ENCODE measurements at places on chromosomes 12 and 14.

- DNase-seq: peak; percentile 61
Measured at GRCh38 chr12:98419081-98419794, 96.2 kb upstream of the TMPO start.

DNA sequence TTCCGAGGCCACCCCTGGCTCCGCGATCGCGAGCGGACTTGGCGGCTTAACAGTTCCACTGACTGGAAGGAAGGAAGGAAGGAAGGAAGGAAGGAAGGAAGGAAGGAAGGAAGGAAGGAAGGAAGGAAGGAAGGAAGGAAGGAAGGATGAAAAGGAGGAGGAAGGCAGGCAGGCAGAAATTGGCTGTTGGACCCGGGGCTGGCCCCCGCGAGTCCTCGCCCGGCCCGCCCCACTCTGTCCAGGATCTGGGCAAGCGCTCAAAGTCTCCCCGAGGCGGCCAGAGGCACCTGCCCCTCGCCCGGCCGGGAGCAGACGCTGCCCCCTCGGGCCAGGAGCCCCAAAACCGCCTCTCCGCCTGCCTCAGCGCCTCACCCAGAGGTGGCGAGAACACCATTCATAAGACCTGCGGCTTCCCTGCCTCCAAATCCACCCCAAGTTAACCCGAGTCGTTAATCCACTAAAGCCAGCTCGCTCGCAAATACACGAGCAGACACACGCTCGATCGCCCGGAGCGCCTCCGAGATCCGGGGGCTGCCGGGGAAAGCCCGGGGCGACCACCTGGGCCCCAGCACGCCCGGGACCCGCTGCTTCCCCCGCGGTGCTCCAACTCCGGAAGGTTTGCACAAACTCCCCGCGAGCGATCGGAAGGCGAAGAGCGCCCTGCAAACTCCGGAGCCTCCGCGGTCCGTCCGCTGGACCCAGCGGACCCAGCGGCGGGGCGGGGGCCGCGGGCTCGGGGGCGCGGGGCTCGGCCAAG, 844 bp downstream of the DPF3 start:
- DNase-seq: peak; percentile 40

DNA sequence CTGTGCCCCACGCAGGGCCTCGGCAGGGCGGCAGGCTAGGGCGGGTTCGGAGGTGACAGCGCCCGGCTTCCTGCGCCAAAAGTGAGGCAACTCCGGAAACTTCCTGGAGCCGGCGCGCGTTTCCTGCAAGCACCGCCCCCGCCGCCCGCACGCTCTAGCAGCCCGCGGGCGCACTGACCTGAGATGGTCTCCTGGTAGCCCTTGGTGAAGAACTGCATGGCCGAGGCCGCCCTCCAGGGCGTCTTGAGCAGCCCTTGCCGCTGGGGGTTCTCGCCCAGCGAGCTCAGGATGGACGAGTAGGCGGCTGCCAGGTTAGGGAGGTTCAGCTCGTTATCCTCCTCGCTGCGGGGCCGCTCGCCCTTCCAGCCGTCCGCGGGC, 494 bp downstream of the GCH1 start:
- peak; percentile 61 for DNase-seq

DNA sequence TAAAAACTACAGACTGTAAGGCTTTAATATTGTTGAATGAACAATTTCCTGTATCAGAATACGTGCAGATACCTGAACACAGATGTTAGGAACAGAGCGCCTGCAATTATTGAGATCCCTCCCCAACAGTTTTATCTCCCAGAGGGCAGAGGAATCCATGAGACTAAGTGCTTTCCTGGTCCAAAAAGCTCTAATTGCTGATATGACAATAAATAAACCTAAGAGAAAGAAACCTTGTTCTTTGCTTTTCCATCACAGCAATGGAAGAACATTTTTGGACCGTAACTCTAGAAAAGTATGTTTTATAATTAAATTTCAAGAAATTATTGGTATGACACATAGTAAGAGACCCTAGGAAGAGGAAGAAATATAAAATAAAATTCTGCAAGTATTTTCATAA, 13.0 kb upstream of the KRT83 start:
- no peak for DNase-seq

GRCh38 chr14:100674428-100674827, 52.3 kb upstream of the DLK1 start:
- DNase-seq: no peak

DNA sequence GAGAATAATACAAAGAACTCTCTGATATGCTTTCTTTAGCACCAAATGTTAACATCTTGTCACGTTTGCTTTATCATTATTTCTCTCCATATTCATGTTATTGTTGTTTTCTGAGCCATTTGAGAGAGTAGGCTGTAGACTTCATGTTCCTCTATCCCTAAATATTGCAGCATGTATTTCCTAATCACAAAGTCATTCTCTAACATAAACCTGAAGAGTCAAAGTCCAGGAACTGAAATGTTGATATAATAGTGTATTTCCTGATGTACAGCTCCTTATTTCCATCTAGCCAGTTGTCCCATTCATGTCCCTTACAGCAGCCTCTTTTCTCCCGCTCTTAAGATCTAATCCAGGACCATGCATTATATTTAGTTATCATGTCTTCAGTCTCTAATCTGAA, 72.8 kb downstream of the SPATS2 start:
- peak; percentile 17 for DNase-seq

DNA sequence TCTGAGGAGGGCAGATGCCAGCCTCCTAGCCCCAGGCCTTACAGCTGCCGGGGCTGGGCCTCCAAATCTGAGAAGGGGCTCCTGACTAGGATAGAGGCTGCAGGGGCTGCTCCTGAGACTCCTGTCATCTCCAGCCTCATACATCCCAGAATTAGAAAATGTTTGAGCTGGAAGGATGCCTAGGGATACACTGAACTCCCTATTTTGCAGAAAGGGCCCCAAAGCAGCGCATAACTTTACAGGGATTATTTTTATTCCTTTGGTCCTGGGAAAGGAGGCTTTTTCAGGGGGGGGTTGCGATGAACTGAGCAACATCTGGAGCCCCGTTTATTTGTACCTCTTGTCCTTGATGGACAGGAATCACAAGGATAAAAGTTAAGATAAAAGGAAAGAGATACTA, 35.9 kb upstream of the SLC38A2 start:
- no peak for DNase-seq

DNA sequence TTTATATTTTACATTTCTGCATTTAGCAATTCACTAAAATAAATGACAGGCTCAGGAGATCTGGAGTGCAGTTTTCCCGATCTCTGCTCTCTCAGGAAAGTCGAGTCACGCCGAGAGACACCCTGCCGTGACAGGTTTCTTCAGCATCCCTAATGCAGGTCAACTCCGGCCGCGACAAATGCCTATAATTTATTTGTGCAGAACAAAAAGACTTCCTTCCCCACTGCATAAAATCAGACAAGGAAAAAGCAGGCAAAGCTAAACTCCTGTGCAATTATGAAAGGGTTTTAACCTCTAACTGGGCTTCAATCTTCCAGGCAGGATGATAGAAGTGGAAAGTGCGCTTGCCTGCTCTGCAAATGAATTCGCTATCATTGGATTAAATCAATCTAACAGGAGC, 28.1 kb downstream of the SPRING1 start:
- no peak for DNase-seq

GRCh38 chr14:101005447-101005846, 101.9 kb upstream of the RTL1 start:
- DNase-seq: no peak

GRCh38 chr12:114504311-114504710, 98.4 kb upstream of the TBX5 start:
- DNase-seq: no peak

DNA sequence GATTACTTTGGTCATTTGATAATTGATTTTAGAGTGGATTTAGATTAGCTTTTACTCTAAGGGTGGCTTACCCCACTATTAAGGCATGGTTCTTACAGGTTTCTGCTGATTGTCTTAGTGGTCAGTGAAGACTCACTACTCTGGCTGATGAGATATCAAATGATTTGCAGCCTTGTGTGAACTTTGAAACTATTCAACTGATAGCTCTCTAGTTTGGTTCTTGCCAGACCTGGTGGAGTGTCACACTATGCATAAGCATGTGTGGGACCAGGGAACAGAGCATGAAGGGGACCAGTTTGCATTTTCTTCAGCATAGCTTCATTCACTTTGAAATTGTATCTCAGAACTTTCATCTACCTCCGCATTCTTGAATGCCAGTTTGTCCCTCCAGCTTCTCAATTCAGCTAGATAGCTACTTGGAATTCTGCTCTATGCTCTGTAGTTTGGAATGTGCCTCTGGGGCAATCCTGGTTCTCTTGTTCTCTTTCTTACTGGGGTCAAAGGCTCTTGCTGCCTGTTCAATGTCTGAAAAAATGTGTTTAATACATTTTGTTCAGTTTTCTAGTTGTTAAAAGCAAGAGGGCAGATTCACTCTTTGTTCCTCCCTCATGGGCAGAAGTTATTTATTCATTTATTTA, 12.7 kb downstream of the SCYL2 start:
- DNase-seq: peak; percentile 12

Data from iris pigment epithelial cell (primary cell).